ENCODE measurements at places on chromosomes 4 and X.

GRCh38 chrX:154368630-154369448 lies 5.6 kb downstream of the FLNA start:
- DNase-seq: peak; percentile 81

GRCh38 chrX:136199365-136199764 lies 51.8 kb downstream of the MAP7D3 start:
- no peak for DNase-seq

GRCh38 chr4:87523307-87523706 lies 5.9 kb downstream of the SPARCL1 start:
- DNase-seq: no peak

DNA sequence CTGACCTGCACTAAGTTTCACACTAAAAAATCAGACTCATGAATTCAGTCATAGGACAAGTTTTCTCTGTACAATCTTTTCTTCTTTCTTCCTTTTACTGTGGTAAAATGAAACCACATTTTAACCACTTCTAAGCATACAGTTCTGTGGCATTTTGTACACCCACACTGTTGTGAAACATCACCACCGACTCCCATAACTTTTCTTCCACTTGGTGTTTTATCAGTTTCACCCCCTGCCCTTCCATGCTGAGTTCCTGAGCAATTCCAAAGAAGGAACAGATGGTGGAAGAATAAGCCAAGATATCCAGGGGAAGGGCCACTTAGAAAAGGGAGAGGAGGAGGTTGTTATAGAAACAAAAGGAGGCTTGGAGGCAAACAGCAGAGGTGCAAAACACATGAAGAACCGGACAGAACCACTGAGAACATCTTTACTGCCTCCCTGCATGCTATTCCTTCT lies 22.6 kb downstream of the SLC25A4 start:
- DNase-seq: no peak

DNA sequence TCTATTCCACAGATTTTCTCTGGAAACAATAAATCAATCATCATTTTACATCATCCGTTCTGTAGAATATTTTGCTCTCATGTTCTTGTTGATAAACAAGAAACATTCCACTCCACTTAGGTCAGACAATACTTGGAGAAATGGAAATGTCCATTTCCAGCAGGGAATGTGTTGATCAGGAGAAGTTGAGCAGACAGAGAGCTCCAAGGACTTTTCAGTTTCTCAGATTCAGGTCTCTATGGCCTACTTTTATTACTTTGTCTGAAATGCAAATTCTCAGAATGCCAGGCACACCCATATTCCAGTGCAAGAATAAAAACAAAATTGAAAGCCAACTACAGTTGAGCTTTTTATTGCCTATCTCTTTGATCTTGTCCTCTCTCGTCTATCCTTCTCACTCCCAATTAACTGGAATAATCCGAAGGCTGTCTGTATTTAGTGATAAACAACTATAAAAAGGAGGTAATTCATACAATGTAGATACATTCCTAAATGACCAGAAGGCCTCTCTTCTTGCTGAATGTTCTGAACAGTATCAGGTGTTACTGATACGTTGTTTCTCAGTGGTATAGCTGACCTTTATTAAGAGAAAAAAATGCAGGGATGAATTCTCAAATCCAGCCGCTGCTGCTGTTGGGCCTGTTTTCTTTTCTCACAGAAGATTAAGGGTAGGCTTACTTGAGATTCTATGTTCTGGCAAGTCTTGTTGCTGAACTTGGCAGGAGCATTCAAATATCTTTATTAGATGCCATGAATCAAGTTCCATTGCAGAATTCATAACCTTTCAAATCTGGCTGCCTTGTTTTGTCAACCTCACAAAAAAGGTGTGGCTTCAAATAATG lies 72.1 kb downstream of the HPGD start:
- DNase-seq: no peak

Measured in stimulated activated CD8-positive, alpha-beta memory T cell treated with anti-CD3 and anti-CD28 coated beads, Interleukin-4, amount 100 ng/mL, for 4 hours (primary cell).